Natural killer cell (primary cell): ENCODE measurements at places on chromosomes 6 and 20. TPM values are rescaled to one million over a fixed set of nuclear protein-coding genes. Genes with fewer than 3 reads are reported as not detected.

TTK gene
- total RNA-seq: 0.87 TPM

C6orf58 gene
- not detected for total RNA-seq

CPNE5 gene
- 1.2 TPM for total RNA-seq

RFX6 gene
- not detected for total RNA-seq

PI16 gene
- 0.33 TPM for total RNA-seq

SAMD10 gene
- 17.6 TPM for total RNA-seq

CAP2 gene
- not detected for total RNA-seq

NFATC2 gene
- total RNA-seq: 160 TPM

ENPP5 gene
- 9.3 TPM for total RNA-seq

CFAP206 gene
- total RNA-seq: not detected

SNHG17 gene
- total RNA-seq: 53.8 TPM

POLR1C gene
- 25.8 TPM for total RNA-seq

MAK gene
- total RNA-seq: 0.65 TPM

PLAGL2 gene
- total RNA-seq: 16.6 TPM

SIRPD gene
- total RNA-seq: not detected

ENPP1 gene
- 0.83 TPM for total RNA-seq

FAM50B gene
- 1.9 TPM for total RNA-seq

EPPIN gene
- not detected for total RNA-seq

LPA gene
- total RNA-seq: not detected

HLA-DRA gene
- 160 TPM for total RNA-seq

CDYL gene
- 101 TPM for total RNA-seq

CUTA gene
- total RNA-seq: 186 TPM

AAR2 gene
- 25.6 TPM for total RNA-seq

SOX4 gene
- total RNA-seq: 4.4 TPM

MEI4 gene
- not detected for total RNA-seq

CDH4 gene
- total RNA-seq: not detected

DEFB132 gene
- total RNA-seq: not detected

UST gene
- 6.3 TPM for total RNA-seq

COL11A2 gene
- total RNA-seq: 0.93 TPM

SLC16A10 gene
- total RNA-seq: 0.05 TPM

SLC17A1 gene
- total RNA-seq: 0.71 TPM

PTGIS gene
- total RNA-seq: not detected

MCHR2 gene
- not detected for total RNA-seq

EFCAB8 gene
- 1.2 TPM for total RNA-seq

COL21A1 gene
- not detected for total RNA-seq

SEMG1 gene
- not detected for total RNA-seq

RIPOR2 gene
- 299 TPM for total RNA-seq

NOX3 gene
- total RNA-seq: not detected

GABRR2 gene
- 0.57 TPM for total RNA-seq

NRSN1 gene
- total RNA-seq: not detected

SRMS gene
- total RNA-seq: 0.16 TPM

GPLD1 gene
- 1.3 TPM for total RNA-seq

TFAP2D gene
- not detected for total RNA-seq

MYCT1 gene
- 0.55 TPM for total RNA-seq

ESR1 gene
- 0.60 TPM for total RNA-seq

ADGRG6 gene
- total RNA-seq: 0.24 TPM

RMND1 gene
- 10.6 TPM for total RNA-seq

BNIP5 gene
- total RNA-seq: not detected

ZNF334 gene
- 0.43 TPM for total RNA-seq

OR12D1 gene
- total RNA-seq: not detected

NFKBIE gene
- 61.5 TPM for total RNA-seq

HLA-DQA1 gene
- total RNA-seq: 7.0 TPM

PRRT1 gene
- 0.38 TPM for total RNA-seq

HNF4A gene
- total RNA-seq: not detected

LY6G6C gene
- not detected for total RNA-seq

CST4 gene
- not detected for total RNA-seq
